ENCODE measurements at places on chromosomes 3 and 15. TPM values are rescaled to one million over a fixed set of nuclear protein-coding genes. Genes with fewer than 3 reads are reported as not detected.
A peak's percentile ranks its signal among the peaks of the same experiment; 100 is the strongest.

DNA sequence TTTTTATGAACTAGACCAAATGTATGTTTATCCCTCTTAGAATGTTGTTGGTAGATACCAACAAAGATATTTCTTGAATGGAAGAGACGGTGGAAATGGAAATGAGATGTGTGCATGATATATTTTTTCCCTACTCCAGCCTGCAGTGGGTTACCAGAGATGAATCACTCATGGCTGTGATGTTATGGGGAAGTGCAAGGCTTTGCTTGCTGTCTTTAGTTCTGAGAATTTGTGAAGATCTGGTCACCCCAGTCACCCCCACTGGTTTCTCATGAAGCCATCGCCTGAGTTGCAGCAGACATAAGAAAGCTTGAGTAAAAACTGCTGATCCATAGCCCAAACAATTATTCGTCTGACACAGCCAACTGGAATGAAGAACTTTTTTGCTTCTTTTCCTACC lies 78.1 kb upstream of the EOMES start:
- DNase-seq: no peak

DNA sequence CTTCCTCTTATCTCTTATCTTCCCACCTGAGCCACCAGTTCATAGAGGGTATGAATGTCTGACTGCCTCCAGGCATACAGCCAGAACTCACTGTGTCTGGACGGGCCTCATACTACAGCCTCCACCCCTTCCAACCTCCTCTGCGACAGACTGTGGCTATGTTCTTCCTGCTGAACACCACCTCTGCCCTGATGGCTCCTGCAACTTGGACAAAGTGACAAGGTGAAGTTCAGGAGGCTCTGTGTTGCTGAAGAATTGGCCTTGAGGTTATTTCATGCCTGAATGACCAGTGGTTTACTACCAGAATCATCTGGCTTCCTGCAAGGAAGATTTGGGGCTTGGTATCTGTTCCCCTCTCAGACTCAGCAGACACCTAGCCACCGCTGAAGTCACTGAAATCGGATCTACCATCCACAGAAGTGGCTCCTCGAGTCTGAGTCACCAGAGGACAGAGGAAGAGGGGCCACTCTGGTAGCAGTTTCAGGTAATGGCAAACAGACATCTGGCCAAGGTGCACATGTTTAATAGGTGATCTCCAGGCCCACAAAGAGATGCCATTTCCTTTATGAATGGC lies 14.2 kb upstream of the ULK3 start:
- DNase-seq: peak; percentile 74

DNA sequence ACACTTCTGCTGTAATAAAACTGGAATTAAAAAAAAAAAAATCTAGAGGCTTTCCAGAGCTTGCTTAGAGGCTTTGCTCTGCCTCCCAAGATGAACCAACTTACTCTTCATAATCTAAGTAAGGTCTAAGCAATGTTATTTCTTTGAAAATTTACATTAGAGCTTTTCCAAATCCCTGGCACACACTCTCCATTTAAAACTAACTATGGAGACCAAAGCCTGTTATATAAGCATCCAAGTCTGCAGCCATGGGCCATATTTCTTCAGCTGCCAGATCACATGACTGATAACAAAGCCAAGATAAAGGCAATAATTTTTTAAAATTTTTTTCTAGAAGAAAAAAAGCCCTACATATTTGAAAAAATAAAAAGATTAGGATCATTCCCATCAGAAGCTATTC lies 55.0 kb upstream of the ARHGEF3 start:
- DNase-seq: no peak

DNA sequence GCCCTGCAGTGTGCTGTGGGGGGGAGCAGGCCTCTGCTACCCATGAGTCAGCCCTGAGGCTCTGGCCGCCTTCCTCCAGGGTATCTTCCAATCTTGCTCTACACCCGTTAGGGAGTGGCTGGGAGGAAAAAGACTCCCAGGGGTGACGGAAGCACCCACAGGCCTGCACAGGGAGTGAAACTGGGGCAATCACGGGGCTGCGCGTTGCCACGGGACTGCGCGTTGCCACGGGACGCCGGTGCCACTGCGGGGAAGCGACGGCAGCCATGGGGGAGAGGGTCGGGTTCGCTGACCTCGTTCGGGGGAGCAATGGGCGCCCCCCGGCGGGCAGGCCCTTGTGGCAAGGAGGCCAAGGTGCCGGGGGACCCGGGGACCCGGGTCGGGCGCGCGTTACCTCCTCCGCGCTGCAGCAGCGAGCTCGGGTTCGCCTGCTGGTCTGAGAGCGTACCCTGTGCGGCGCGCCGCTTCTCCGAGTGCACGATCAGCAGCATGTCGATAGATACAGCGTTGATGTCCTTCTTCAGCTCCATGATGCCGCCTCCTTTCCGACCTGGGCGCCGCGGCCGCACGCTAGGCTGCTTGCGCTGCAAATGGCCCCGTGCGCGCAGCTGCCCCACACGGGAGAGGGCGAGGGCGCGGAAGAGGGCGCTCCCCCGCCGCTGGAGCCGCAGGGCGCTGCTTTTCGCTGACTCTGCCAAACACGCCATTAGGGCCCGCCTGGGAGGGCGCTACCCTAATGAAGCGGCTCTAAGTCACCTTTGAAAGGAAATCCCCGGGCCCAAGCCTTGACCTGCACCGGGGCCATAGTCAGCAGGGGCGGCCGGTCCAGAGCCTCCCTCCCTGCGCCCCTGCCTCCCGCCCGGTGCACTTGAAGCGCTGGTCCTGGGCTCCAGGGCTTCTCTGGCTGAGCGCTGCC lies at the start of gene KY:
Gene KY (minus strand): TSS at position 592 of the 916 bp plus-strand sequence. CDS start 62 bp downstream, at position 530.
- DNase-seq: peak; percentile 92

DNA sequence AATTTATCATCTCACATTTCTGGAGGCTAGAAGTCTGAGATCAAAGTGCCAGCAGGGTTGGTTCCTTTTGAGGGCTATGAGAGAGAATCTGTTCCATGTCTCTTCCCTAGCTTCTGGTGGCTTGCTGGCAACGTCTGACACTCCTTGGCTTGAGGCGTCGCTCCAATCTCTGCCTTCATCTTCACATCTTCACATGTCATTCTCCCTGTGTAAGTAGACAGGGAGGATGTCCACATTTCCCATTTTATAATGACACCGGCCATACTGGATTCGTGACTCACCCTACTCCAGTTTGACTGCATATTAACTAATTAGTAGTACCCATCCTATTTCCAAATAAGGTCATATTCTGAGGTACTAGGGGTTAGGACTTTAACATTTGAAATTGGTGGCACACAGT lies 17.5 kb upstream of the ARHGAP31 start:
- DNase-seq: no peak

Gene SCN5A
- total RNA-seq: under 0.01 TPM

Measured in osteoblast (primary cell).